ENCODE measurements at places on chromosomes 1 and 21. TPM values are rescaled to one million over a fixed set of nuclear protein-coding genes. Genes with fewer than 3 reads are reported as not detected.

Gene ZNF670
- 3.1 TPM for total RNA-seq

Gene DPT
- not detected for total RNA-seq

Gene EFCAB7
- 2.3 TPM for total RNA-seq

Gene CCDC181
- total RNA-seq, result 0.10 TPM

Gene UBXN10
- total RNA-seq, result not detected

Gene KIAA1614
- 0.89 TPM for total RNA-seq

Gene FBLIM1
- 28.0 TPM for total RNA-seq

Gene AADACL3
- total RNA-seq, result not detected

Gene CSF1
- total RNA-seq, result 24.6 TPM

Gene CLCNKB
- total RNA-seq, result 0.08 TPM

Gene EXOSC10
- 38.9 TPM for total RNA-seq

Gene DMRTA2
- 0.23 TPM for total RNA-seq

Gene SPATC1L
- not detected for total RNA-seq

Gene PCNX2
- total RNA-seq, result 12.2 TPM
